ENCODE measurements at places on chromosomes 2 and 18. TPM values are rescaled to one million over a fixed set of nuclear protein-coding genes. Genes with fewer than 3 reads are reported as not detected.

The IL1B gene
- 1.0 TPM for total RNA-seq

The DIPK1C gene
- 0.19 TPM for total RNA-seq

The KCNS3 gene
- 2.8 TPM for total RNA-seq

The ZAP70 gene
- total RNA-seq, result 4.9 TPM

The ABCB11 gene
- total RNA-seq, result 74.3 TPM

DNA sequence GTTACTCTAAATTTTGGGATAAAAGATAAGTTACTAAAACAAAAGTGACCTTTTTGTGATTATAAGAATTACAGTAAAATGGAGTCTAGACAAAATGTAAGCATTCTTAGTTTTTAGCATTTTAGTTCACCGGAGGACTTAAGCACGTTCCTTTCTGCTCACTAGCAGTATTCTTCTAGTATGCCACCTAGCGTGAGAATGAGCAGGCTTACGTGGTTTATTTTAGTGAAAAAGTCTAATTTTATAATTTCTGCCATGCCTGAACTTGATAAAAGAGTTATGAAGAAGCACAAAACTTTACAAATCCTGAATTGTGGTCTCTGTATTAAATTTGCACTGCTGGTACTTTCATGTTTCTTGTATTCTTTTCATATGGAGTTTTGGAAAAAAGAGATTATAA, 12.6 kb upstream of the OTX1 start:
- no peak for DNase-seq

- no peak for DNase-seq
Observed at GRCh38 chr2:43049836-43050801, 176.3 kb downstream of the ZFP36L2 start.

DNA sequence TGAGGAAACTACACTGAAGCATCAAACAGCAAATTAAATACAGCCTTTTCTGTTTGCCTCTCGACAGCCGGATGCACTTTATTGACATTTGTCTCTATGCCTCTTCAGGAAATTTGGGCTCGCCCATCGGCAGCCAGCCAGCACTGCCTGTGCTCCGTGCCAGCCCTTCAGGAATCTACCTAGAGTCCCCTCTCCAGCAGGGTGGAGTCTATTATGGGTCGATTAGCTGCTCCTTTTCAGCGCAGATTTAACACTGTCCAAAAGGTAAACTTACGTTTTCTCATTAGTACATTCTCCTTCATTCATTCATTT, 91.5 kb downstream of the MYCN start:
- no peak for DNase-seq

GRCh38 chr18:26630596-26630995, 82.2 kb upstream of the KCTD1 start:
- no peak for DNase-seq

DNA sequence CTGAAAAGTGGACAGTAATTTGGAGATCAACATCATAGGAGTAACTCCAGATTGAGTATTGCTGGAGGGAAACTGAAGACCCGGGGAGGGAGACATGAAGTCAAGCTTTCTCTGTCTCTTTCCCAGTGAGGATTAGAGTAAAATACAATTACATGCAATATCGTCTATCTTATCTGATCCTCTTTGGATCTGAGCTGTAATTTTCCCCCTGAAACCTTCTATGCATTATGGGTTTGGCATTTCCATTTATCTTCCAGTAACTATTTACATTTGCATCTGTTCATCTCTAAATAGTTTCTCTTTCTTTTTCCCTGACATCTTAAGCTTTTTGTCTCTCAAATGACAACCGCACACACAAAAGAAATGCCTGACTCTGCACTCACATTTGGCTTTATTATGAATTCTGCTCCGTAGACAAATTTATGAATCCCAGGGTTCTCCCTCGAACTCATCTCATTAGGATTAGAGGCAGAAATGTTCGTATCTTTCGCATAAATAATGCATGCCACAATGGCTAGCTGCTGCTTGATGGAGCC, 113.1 kb downstream of the SPP2 start:
- DNase-seq, result no peak

DNA sequence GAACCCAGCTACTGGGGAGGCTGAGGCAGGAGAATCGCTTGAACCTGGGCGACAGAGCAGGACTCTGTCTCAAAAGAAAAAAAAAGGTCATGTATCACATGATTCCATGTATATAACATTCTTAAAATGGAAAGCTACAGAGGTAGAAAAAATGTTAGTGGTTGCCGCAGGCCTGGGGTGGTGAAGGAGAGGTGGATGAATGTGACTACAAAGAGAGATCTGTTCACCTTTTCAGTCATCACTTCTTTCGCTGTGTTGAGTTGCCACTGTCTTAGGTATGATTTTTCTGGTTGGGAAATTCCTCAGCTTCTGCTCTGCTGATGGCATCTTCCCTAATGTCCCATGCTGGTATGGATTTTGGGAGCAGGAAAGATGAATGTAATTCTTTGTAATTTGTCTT, 5.3 kb upstream of the SNRNP27 start:
- no peak for DNase-seq

DNA sequence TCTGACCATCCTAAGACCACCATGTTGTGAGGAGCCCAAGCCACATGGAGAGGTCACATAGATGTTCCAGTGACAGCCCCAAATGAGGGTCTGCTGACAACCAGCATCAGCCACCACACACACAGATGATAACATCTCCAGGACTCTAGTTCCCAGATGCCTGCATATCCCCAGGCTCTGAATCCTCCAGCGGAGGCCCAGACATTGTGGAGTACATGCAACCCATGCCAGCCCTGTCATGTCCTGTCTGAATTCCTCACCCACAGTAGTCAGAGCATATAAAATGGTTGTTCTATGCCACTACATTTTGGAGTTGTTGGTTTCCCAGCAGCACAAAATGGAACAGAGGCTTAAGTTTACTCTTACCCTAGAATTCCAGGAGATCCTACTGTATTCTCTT, 122.0 kb upstream of the SLC35G4 start:
- DNase-seq, result no peak

DNA sequence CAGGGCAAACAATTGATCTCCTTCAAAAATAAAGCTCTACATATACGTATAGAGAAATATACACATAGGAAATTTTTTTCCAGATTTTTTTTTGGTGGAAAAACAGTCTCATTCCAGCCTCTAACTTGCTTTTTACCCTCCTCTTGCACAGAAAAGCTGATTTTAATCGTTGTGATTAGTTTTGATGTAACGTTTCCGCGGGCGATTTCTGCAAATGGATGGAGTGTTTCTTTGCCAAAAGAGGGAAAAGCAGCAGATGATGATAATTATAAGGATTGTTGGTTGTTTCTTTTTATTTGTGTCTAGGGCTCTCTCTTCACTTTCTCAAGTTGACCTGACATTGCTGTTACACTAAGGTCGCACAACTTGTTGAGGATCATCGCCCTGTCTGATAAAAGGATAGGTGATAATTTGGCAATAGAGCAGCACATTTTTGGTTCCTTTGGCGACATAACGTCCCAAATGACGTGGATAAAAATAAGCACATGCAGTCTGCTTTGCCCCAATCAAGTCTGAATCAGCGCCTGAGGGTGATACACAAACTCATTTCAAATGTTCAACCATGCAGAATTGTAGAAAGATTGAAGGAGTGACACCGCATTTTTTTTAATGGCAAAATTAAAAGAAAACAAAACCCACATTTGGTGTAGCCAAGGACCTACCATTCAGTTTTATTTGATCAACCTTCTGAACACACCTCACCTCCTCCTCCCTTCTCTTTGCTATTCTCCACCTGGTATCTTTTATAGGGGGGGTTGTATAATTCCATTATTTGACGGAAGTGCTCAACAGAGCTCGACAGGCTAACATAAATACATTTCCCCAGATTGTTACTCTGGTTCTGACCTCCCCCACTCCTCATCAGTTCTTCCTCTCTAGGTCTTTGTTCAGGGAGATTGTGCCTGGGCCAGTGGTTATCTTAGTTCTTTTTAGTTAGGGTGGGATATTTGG, 109.6 kb upstream of the KCTD1 start:
- DNase-seq, result no peak

- no peak for DNase-seq
Observed at GRCh38 chr18:63427558-63427957, 5.3 kb upstream of the VPS4B start.

DNA sequence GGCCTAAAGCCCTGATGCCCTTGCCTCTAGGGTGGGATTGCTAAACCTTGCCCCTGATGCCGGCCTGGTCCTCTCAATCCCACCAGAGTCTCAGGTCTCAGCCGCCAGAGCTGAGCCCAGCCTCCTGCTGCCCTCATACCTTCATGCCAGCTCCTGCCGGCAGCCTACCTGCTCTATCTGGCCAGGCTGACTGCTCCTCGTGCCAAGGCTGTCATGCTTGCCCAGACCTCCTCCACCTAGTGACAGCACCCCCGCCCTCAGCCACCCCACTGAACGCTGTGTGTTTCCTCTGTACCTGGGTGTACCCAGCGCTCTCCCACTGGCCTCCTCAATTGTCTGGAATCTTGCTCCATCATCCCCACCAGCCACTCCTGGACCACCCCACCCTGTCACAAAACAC, 120.1 kb downstream of the CACNB4 start:
- DNase-seq, result no peak

- DNase-seq, result no peak
Observed at GRCh38 chr2:50221106-50221505, 810.8 kb downstream of the NRXN1 start.

DNA sequence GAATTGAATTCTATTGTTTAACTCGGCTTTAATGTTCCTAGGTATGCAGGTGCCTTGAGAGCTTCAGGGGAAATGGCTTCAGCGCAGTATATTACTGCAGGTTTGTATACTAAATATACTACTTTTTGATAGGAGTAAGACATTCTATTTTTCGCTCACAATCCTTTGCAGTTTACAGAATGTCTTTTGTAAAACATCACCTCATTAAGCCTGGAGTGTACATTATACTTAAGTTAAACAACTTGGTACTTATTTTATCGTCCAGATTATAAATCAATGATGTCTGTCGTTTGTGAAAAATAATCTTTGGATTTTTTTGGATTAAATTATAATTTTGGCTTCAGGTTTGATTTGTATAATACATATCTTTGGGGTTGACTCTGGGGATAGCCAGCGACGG, 34.4 kb downstream of the USP14 start:
- DNase-seq, result no peak

- no peak for DNase-seq
Observed at GRCh38 chr2:37623971-37624900, 47.2 kb downstream of the CDC42EP3 start.

DNA sequence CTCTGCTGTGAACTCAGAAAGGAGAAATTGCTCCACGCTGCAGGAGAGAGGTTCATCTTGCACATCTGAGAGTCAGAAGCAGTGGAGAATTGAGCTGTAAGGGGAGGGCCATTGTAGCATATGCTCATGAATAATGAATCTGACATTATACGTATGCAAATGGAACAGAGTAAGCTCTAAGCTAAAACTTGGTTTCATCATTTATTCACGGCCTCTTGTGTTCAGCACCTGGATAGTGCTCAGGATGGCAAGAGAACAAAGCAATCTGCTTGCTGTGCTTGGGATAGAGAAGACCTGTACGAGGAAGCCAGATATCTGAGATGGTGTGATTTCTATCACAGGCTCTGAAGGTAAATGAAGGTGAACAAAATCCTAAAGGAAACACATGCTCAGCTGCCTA, 87.9 kb upstream of the GCFC2 start:
- no peak for DNase-seq

DNA sequence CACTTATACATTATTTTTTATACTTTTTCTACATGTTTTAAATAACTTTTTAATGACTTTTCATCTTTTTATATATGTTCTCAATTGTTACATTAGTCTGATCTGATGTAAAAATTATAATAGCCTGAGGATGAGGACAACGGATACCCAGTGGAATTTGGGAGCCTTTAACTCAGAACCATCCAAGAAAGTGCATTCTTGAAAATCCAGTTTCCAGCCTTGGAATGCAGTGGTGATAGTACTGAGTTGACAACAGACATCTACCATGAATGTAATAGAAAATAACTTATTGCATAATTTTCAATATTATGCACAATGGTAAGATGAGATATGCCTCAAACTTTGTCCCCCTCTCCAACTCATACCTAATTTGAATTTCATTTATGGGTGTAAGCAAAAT, 120.7 kb upstream of the ZC3H15 start:
- DNase-seq, result no peak

DNA sequence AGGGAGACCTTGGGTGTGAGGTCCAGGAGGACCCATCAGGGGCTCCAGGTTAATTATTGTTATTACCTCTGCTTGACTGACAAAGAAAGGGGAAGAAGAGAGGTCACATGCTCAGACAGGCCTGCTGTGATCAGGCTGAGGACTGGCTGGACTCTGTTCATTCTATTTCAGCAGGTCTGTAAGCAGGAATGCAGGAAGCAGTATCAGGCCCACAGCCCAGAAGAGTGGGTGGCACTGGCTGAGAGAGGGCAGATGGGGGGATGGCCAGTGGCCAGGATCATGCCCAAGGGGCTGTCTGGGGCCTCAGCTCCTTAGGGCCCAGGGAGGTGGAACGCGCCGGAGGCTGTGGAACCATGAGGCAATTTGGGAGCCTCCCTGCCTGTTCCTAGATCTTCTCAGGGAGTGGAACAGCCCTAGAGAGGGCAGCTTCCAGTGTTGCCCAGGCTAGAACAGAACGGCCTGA, 43.7 kb upstream of the ZBTB7C start:
- no peak for DNase-seq

- DNase-seq, result no peak
Observed at GRCh38 chr2:199456383-199457146, 1.2 kb downstream of the SATB2 start.

GRCh38 chr2:20227894-20228505, 3.1 kb upstream of the SDC1 start:
- DNase-seq, result no peak

DNA sequence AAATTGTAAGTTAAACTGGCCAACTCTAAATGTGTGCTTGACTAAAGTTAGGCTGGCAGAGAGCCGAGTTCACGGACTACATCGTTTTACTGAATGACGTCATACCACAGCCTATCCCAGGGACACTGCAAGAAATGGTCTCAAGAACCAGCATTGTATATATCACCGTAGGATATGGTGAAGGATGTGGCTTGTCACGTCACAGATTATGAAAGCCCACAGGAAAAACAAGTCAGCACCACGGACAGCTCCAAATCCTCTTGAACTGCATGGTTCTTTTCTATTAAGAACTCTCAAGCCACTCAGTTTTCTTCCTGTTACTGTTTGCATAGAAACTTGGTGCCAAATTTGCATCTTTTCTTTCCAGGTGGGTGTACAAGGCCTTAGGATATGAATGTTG, 85.1 kb upstream of the ACAA2 start:
- peak; percentile 56 for DNase-seq

DNA sequence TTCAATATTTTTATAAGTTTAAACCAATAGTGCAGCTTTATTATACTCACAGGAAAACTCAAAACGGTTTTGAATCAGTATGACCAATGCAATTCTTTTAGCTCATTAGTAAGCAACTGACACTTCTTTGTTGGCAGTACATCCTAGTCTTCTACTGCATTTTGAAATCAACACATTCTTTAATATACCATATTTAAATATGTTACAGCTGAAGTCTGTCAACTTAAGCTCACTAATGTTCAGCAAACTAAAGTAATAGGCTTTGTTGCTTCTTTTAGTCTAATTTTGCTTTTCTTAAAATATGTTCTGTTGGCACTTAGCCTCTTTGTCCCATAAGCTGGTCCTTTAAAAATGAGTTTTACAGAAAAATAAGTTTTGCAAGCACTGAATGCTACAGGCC, 55.4 kb upstream of the CCBE1 start:
- DNase-seq, result no peak

Measured in liver (tissue), 10 donors.